ENCODE measurements at places on chromosomes 11 and 22.
A peak's percentile ranks its signal among the peaks of the same experiment; 100 is the strongest.

DNA sequence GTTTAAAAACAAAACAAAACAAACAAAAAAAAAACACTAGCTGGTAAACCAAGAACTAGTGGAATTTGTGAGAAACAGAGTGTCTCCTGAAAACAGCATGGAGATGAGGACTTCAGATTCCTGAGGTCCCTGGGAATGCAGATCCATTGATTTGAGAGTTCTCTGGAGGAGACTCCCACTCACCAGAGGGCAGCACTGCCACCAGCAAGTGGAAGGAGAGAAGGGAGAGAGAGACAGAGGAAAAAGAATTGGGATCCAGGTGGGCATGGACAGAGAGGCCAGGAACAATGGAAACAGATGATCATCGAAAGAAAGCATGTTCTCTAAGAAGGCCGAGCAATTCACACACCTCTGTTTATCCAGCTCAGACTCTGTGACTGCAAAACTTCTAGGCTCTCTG lies 31.8 kb downstream of the ETS1 start:
- peak; percentile 34 for DNase-seq

DNA sequence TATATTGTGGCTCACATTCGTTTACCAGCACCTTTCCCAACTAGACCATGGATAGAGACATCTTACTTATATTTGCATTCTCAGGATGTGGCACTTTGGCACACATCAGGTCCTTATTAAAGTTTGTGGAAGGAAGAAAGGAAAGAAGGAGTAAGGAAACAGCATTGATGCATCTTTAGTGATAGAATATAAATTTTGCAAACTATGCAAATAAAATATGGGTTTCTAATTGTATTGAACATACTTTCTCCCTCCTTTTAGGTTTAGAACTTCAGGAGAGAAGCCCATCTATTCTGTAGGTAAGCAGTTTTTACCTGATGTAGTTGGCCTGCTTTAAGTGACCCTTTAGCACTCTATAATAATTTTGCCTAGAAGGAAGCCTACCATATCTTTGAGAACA lies 20.4 kb downstream of the MRPL48 start:
- no peak for DNase-seq

DNA sequence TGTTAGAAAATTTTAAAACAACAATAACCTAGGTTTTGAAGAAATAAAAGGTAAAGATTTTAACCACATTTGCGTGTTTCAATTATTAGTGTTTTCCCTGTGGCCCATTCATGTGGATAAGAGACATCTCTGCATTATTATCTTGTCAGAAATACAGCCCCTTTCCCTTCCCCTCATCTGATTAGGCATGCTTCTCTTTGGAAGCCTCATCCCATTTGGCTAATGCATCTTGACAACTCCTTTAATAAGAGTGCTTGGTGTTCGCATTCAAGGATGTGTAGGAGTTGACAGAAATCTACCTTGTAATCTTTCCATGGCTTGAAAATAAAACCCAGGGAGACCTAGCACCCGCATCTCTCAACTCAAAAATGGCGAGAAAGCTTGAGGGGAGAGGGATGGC lies 635.5 kb downstream of the NTM start:
- DNase-seq: no peak

- DNase-seq: no peak
These were observed 83.7 kb downstream of the RAB30 start for GRCh38 chr11:82987997-82988396.

DNA sequence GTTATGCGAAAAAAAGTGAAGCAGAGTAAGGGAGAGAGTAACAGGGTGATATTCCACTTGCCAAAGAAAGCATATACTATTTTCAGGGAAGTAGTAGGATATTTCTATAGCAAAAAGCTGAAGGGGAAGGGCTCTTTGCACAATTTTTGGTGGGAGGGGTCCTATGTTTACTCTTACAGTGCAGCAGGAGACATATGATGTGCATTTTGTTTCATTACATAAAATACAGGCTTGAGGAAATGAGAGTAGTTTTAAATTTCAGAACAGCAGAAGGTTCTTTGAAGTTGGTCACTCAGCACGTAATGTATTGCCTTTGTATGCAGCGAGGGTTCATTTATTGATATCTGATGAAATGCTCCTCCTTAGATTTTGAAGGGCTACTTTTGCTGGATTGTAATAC lies 3.1 kb upstream of the PIK3IP1 start:
- DNase-seq: no peak

DNA sequence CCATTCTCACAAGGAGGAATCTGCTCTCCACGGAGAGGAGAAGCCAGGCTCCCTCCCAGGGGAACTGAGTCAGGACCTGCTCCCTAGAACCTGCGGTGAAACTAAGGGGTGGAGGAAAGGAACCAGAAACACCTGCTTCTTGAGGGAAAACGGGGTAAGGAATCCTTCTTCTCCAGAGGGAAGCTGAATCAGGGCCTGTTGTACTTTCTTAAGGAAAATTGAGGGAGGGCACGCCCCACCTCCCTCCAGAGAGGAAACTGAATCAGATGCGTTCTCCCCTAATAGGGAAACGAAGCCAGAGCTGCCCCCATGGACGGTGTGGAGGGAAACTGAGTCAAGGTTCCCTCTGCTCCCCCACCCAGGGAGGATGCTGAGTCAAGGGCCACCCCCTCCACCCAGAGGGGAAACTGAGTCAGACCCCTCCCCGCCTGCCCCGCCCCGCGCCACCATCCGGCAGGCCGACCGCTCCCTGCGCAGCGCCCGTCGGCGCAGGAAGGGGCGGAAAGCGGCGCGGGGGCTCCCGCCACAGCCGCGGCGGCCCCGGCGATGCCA lies 393 bp downstream of the RELA start:
- DNase-seq: no peak

DNA sequence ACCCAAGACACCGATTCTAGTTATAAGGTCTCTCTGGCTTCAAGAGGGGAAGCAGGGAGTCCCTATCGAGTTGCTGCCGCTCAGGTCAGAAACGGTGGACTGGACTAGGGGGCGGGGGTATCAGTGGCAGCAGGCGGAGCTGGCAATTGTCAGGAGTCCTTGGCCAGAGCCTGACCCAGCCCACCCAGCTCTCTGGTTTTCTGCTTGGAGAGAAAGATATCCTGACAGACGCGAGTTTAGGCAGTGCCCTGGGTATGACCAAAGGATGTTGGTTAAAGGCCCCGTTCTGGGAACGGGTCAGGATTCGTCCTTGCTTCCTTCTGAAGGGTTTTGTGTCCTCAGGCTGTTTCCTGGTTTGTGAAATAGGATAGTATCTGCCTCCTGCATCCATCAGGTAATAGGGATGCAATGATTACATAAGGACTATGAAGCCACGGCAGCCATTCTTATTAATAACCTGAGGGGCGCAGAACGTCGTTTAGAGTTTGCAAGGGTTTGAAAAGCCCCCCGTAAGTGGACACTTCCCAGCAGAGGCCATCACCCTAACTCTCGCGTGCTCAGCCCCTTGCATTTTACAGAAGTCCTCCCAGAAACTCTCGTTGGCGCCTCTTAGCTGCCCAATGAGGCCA lies 700 bp upstream of the DEPDC5 start:
- DNase-seq: no peak

DNA sequence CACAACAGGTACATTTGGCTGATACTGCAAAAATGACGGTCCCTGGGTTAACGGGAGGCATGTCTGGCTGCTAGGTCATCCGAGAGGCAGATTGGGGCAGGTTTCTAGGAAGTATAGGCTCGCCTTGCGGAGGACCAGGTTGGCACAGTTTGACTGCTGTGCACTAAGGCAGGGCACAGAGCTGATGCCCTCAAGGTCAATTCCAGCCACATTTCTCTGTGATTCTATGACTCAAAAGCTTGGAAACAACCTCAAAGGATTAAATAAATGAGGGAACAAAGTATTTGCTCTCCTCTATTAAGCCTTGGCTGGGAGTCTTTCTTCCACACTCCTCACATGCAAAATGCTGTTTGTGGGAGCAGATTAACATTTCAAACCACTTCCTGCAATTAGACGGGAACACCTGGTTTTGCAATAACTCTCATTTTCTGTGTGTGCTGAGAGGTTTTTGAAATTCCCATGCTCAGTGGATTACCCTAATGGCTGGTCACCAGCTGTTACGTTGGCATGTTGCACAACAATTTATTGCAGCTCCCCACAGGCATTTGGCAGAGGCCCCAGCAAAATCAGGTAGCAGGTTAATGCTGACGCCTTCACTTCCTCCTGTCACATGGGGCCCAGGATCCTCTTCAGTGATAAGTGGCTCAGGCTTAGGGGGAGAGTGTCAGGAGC lies 61.0 kb upstream of the PLET1 start:
- DNase-seq: peak; percentile 98

GRCh38 chr22:37616201-37617083 lies 7.8 kb downstream of the GGA1 start:
- no peak for DNase-seq

DNA sequence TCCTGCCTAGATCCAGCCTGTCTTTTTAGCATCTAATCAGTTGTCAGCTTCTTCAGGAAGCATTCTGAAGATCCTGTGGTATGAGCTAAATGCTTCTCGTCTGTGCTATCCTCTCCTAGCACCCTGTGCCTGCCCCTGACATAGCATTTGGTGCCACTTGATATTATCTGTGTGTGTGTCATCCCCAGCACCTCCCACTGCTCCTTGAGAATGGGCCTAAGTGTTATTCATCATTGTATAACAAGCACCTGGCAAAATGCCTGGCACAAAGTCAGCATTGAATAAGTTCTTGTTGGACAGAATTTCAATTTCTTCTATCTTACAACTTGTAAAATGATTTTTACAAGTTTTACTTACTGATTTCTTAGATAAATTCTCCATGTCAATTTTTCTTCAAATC lies 28.1 kb upstream of the OLFML1 start:
- DNase-seq: no peak

DNA sequence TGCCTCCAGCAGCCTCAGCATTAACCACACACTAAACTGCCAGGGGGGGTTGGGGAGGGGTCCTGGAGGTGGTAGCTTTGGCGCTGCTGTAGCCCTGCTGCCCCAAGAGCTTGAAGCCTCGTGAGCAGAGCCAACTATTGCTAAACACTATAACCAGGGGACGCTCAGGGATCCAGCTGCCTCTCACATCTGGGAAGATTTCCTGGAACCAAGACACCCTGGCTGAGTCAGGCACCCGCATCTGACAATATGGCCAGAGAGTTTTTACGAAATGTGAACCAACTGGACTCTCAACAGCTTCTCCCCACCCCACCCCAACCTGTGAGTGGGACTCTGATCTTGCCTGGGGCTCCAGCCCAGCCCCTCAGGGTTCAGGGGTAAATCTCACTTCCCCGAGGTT lies 14.3 kb downstream of the C1QTNF6 start:
- DNase-seq: no peak

DNA sequence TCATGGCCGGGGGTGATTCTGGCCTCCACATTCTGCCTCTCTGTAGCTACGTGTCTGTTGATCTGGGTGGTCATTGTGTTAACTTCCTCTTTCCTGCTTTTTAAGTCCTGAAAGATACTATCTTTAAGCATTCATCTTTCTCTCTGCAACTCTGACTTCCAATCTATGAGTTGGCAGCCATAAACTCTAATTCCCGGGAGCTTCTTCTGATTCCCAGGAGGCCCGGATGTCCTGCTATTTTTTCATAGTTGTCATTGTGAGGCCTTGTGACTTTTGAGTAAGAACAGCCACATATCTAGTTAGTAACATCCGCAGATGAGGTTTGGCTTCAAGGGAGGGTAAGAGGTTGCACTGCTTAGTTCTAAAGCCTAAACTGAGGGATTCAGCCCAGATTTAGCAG lies 107.8 kb downstream of the SYN3 start:
- no peak for DNase-seq

- no peak for DNase-seq
These were observed 48.9 kb downstream of the POLD3 start for GRCh38 chr11:74641289-74641688.

DNA sequence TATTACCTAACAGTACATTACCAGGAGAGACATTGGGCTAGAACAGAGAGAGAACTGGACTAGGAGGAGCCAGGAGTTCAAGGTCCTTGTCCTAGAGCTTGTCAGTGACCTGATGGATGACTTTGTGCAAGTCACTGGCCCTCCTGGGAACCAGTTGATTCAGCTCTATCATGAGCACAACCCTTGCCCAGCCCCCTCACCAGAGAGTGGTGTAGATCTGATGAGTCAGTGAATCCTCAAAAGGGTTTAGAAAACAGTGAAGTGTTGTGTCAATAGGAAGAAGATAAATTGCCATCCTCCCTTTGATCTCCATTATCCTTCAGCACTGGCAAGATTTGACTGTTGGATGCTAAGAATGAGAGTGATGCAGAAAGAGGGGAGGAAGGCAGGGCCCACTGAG lies 24.3 kb downstream of the NEU3 start:
- DNase-seq: no peak

GRCh38 chr11:86698639-86699038 lies 26.2 kb upstream of the ME3 start:
- DNase-seq: no peak

- no peak for DNase-seq
These were observed 19.3 kb downstream of the HPS4 start for GRCh38 chr22:26464312-26464711.

DNA sequence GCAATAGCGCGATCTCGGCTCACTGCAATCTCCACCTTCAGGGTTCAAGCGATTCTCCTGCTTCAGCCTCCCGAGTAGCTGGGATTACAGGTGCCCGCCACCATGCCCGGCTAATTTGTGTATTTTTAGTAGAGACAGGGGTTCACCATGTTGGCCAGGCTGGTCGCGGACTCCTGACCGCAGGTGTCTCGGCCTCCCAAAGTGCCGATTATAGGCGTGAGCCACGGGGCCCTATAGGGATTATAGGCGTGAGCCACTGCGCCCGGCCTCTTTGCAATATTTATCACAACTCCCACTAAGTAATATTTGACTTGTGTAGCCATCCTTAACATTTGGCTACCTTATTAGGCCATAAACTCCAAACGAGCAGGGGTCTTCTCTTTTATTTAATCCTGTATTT lies 879 bp upstream of the CUL5 start:
- DNase-seq: no peak

DNA sequence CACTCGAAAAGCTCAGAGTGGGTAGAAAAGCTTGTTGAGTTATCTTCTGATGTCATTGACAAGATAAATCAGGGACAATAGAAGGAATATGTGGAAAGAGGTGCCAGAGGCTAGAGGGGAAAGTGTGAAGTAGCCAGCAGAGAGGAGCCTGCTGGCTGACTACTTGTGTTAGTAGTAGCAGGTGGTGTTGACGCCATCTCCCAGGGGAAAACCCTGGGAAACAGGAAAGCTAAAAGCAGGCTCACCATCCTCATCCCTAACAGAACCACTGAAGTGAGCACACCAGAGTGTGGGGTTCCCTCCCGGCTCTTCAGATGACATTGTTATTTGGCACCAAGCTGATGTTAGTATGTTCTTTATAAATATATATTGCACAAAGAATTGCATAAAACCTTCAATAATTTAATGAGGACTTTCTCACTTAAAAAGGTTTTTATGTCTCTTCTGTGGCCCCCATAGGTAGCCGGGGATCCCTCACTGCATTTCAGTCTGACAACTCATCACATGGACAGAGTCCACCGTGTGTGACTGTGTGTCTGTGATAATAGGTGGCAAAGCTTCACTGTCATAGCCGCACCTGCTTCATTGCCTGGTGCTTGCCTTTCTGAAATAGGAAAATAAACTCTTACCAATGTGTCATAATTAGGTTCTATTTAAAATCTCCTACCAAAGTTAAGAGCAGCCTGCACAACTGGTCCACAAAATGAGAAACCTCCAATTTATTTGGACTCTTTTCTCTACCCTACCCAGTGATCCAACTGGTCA lies 63.2 kb upstream of the TOP3B start:
- no peak for DNase-seq
